ENCODE measurements at places on chromosomes 3 and 15.

- no peak for DNase-seq
These were observed 432.1 kb upstream of the MDFIC2 start for GRCh38 chr3:70744536-70744935.

DNA sequence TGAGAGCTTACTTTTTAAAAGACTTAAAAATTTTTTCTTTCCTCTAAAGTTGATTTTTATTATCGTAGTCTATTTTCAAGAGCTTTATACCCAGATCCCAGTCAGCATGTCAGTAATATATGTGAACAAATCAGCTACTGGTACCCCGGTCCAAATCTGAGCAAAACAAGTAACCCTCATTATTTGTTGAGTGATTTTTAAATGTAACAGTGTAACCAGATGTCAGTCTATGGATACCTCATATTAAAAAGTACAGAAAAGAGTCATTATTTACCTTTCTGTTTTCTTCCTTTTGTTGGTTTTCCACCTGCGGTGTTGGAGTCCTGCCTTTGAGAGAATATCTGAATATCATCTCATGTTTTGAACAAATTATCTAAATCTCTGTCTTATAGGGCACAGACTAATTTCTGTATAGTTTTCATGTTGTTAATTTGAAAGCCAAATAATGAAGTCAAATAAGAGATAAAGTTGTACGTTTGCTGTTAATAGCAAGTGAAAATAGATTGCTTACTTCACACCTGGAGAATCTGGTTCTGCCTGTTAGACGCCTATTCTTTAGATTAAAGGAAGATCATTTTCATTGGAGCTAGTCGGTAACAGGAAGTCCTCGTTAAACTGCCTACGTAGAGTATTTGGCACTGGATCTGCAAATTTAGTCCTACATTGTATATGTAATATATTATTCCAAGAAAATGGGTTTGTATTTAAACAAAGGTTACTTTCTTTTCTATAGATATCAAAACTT is at the start of gene STX19:
STX19 (minus strand) TSS at position 505 of the 745 bp plus-strand sequence. CDS start 13,328 bp downstream, outside the sequence.
- DNase-seq: no peak

DNA sequence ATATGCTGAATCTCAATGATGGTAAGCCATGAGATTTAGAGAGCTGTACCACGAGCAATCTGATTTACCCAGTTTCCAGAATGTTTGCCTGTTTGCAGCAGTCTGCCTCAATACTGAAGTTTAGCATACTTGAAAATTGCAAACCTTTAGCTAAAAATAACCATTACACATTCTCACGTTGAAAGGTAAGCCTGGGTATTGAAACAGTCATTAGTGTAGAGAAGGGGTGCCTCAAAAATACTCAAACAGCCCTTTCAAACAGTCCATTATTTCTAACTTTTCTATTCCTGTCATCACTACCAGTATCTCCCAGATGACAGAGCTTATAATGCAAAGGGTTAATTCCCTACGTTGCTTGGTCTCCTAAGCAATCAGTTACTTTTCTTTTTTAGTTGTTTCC is 111.8 kb upstream of the MBNL1 start:
- DNase-seq: no peak

GRCh38 chr15:69056365-69056764 is 41.9 kb downstream of the NOX5 start:
- no peak for DNase-seq

DNA sequence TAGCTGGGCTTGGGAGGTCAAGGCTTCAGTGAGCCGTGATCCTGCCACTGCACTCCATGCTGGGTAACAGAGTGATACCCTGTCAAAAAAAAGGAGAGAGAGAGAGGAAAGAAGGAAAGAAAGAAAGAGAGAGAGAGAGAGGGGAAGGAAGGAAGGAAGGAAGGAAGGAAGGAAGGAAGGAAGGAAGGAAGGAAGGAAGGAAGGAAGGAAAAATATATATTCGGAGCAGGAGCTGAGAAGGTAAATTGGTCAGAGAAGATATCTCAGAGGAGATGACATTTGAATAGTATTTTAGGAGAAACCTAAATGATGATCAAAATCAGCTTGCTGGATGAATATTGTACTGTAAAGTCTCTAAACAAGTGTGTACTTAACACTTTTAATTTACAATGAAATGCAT is 633.1 kb downstream of the ZPLD1 start:
- no peak for DNase-seq

DNA sequence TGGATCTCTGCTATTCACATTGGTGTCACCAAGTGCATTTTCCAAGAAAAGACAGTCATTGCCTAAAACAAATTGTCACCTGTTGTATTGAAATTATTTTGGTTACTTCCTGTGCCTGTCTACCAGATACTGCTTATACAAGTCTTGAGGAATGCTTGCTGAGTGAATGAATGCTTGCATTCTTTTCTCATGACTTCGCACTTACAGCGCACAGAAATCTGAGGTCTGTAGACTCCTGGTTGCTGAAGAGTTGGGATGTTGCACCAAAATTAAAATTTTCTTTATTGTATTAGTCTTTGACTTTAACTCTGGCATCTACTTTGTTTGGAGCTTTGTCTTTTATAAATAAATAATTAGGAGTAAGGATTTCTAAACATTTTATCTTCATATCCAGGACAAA is 28.4 kb downstream of the SH3GL3 start:
- DNase-seq: no peak

DNA sequence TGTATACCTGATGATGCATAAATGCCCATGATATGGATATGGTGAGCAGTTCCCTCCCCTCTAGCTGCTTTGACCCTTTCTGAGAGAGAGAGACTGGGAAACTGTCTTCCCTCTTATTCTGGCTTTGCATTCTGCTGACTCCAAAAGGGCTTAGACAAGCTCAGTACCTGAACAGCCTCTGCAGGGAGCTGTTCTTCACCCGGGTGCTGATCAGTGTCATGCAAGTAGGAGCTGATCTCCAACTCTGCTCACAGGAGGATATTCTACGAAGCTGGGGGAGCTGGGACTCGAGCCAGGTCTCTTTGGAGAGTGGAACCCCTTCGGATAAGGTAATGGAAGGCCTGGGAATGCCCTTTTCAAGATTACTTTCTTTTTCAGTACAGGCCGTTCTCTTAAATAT is 237.1 kb downstream of the RYR3 start:
- peak; percentile 6 for DNase-seq

DNA sequence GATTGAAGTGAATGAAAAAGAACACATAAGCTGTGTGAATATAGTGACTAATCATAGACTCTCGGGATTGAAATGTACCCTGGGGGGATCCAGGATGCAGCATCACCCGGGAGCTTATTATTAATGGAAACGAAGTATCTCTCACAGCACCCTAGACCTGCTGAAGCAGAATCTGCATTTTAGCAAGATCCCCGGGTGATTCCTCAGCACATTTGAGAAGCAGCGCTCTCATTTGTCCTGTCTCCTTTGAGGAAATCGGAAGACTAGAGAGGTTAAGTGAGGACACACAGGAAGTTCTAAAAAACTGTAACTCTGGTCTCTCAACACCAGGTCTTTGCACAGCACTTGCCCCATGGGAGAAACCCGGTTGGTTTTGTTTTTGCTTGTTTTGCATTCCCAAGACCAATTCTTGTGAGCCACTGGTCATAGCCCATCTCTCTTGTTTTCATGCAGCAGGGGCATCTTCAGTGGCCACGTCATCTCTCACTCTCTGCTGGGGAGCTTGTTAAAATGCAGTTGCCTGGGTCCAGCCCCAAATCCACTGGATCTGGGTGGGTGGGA is 30.2 kb downstream of the ZNF710 start:
- no peak for DNase-seq

GRCh38 chr3:100106531-100107141 is 7.7 kb downstream of the FILIP1L start:
- DNase-seq: no peak

DNA sequence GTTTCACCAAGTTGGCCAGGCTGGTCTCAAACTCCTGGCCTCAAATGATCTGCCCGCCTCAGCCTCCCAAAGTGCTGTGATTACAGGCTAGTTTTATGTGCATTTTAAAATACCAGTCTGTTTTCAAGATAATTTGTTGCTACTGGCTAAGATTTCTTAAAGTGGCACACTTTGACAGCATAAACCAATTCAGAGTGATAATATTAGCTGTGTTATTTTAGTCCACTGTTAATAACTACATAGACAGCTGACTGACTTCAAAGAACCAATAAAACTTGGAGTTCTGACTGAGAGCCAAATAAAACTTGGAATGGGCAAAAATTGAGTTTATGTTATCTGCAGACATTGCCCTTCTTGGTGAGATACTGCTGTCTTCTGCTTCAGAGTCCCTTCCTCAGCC is 291.8 kb downstream of the UBE2E2 start:
- no peak for DNase-seq

- DNase-seq: no peak
These were observed 514.1 kb upstream of the CFAP20DC start for GRCh38 chr3:59563966-59564365.

DNA sequence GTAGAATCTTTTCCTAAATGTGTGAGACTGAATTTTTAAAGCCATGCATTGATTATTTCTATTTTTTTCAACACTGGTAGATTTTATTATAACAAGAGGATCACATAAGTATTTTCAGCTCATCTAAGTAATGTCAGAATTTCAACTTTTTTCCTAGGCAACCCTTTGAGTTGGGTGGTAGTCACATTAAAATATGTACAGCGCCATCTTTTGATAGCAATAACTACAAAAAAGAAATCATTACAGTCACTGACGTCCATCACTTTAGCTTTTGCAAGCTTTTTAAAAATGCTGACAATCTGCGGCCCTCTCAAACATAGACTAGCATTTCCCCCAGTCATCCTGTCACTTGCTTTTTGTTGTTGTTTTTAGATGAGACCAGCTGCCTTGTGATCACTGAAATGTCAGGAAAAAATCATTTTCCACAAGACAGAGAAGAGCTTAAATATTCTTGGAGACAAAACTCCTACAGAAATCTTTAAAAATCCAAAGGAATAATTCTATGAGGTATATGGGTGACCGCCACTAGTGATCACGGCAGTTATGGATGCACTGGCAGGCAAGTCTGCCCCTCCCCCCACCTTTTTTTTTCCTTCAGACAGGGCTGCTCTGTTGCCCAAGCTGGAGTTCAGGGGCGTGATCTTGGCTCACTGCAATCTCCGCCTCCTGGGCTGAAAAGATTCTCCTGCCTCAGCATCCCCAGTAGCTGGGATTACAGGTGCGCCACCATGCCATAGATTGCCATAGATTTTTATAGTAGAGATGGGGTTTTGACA is 384.0 kb upstream of the KCNMB2 start:
- no peak for DNase-seq

DNA sequence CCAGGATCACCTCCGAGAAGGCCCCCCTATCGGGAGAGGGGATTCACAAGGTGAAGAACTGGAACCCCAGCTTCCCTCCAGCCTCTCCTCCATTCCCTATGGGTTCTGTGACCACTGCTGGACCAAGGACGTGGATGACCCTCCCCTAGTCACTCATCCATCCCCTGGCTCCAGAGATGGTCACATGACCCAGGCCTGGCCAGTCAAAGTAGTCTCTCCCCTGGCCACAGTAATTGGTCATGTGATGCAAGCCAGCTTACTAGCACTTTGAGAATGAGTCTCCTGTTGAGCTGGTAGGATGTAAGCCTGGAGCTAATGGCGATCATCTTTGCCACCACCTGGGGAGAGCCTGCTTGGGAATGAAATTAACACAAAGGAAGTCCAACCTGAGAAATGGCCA is 3.9 kb downstream of the CAMK1 start:
- DNase-seq: no peak

GRCh38 chr3:165617134-165617533 is 220.1 kb downstream of the BCHE start:
- DNase-seq: no peak

DNA sequence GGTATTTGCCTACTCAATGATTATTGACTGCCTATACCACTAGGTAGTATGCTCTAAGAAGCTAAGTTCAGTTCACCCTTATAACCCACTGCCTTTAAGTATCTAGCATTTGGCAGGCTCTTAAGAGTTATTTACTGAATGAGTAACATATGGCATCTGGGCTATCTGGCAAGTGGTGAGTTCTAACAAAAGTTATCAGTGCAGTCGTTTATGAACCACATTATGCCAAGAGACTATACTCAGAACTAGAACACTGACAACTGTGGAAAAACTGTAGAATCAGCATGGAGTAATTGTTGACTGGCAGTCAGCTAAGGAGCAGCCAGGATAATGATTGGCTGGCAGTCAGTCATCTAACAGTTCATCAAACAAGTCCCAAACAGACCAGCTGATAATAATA is 25.8 kb downstream of the RAF1 start:
- no peak for DNase-seq

- no peak for DNase-seq
These were observed 96.7 kb downstream of the LSM3 start for GRCh38 chr3:14274999-14275961.

DNA sequence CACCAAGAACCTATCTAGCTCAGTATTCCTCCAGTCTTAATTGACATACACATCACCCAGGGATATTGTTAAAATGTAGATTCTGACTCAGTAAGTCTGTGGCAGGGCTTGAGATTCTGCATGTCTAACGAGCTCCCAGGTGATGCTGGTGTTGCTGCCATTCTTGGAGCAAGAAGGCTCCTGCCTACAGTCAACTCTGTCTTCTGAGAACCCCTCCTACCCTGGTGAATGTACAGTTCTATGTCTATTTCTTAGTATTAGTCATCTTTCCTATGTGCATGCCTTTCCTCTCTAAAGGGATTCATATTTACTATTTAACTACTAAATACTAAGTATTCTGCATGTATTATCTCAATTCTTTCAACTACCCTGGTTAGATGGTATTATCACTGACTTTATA is 268.7 kb downstream of the EDEM1 start:
- no peak for DNase-seq

DNA sequence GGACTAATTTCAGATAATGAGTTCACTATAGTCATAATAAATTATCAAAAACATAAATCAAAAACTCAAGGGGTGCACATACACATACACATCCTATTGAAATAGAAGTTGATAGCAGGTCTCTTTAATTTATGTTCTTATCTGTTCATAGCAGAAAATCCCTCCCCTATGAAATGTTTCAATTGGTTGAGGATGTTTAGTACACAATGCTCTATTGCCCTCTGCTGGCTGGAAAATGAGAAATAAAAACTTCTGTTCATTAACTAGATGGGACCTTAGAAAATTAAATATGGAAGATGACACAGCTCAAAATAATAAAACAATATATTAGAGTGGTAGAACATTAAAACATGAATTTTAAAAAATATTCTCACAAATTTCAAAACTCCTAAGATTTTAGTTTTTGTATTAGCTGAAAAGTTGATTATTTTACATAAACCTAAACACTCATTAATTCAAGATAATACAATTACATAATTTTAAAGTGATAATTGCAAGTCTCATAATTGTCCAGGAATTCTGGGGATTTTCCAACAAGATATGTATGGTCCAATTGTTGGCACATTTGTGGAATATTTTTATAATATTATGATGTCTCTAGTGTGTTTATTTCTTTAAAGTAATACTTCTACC is 735.0 kb downstream of the ROBO1 start:
- peak; percentile 3 for DNase-seq

DNA sequence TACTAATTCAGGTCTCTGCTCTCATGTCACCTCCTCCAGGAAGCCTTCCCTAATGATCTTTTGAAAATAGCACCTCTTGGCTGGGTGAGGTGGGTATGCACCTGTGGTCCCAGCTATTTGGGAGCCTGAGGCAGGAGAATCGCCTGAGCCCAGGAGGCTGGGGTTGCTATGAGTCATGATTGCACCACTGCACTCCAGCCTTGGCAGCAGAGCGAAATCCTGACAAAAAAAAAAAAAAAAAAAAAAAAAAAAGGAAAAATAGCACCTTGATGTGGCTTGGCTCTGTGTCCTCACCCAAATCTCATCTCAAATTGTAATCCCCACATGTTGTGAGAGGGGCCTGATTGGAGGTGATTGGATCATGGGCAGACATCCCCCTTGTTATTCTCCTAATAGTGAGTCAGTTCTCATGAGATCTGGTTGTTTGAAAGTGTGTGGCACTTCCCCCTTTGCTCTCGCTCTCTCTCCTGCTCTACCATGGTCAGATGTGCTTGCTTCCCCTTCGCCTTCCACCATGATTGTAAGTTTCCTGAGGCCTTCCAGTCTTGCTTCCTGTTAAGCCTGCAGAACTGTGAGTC is 11.2 kb upstream of the RNU6-1 start:
- DNase-seq: peak; percentile 31
